ENCODE measurements at places on chromosomes 16 and 17. TPM values are rescaled to one million over a fixed set of nuclear protein-coding genes. Genes with fewer than 3 reads are reported as not detected.

SETD1A gene
- total RNA-seq: 38.8 TPM

ALDH3A1 gene
- not detected for total RNA-seq

SP6 gene
- 0.05 TPM for total RNA-seq

WSCD1 gene
- 0.07 TPM for total RNA-seq

DNA sequence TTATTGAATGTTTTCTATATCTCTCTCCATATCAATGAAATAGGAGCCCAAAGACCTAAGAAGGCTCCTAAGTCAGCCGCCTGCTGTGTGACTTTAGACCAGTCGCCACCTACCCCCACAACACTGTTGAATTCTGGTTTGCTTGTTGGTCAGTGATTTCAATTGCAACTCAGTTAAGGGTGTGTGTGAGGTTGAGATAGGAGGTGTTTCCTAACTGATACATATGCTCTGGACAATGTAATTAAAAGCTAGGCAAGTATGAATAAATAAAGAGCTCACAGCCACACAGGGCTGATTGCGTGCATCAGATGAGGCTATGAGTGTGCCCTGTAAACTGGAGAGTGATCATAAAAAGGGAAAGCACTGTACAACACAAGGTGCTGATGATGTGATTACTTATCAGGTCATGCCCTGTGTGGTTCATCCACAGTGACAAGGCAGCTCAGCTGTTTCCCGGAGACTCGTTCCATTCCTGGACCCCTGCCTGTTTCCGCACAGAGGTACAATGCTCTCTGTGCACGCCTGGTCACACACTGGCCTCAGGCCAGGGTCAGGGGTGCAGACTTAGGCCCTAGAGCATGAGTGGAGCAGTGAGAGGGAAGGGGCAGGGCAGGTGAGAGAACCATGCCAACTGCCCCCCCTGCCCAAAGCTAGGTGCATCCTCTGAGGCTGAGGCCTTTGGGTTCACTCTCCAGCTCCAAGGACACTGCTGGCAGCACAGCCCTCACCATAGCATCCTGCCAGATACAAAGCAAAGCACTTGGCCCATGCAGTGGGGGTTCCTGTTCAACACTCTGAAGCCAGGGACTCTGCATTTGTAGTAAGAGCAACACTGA is 3.3 kb upstream of the KRT35 start:
- DNase-seq: no peak
- no peak overlapping the region for H3K27ac ChIP-seq
- H3K4me3 ChIP-seq: no peak overlapping the region
- no peaks in the 10 kb centered on the region for H3K36me3 ChIP-seq
- H3K4me1 ChIP-seq: no peaks in the 10 kb centered on the region

DNA sequence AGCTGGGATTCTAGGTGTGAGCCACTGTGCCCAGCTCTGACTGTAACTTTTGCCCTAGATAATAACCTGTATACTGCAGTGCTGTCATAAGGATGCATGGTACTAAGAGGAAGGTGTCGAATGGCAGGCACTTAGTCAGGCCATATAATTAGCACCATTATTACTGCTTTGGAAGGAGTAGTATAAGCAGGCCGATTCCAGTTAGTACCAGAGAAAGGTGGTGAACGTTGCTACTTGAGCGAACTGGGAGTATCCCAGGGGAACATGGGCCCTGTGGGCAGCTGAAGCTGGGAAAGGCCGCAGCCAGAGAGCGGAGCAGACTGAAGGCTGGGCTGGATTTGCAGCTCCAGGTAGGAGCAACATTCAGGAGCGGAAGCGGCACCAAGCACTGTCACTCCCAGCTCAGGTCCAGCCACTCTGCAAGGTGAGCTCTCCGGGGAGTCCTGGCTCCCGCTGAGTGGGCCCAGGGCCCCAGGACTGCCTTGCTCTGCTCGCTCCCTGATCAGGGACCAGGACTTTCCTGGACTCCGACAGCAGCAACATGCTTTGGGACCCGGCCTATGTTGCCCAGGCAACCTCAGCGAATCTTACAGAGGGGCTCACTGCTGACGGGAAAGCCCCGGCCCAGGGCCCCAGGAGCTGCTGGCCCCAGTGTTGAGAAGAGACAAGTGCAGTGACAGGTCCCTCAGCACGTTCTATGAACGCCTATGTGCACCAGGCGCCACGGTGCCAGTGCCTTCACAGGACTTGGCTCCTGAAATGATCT is 28.6 kb downstream of the C16orf74 start:
- DNase-seq: no peak
- H3K27me3 ChIP-seq: no peaks in the 10 kb centered on the region
- H3K27ac ChIP-seq: no peak overlapping the region
- no peaks in the 10 kb centered on the region for H3K36me3 ChIP-seq
- H3K4me1 ChIP-seq: no peaks in the 10 kb centered on the region

DNA sequence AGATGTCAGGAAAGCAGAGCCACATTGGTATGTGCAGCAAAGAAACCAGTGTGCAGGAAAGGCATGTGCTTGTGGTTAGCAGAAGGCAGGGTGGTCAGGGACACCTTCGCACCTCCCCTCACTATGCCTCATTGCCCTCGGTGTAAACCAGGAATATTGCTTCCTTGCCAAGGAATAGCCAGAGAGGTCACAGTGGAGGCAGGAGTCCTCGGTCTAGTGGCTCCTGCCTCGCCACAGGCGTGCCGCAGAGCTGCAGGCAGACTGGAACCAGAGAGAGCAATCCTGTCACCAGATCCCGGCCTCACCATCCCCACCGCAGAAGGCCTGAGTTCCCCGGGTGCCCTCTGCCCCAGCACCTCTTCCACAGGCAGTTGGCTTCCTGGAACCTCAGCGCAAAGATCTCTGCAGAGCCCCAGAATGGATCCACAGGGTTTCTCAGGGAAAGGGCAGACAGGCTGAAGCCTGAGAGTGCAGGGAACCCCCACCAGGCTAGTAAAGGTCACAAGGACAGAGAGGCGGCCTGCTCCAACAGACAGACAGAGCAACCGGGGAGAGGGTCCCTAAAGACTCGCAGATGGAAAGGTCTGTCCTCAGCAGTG is 21.6 kb downstream of the CCDC182 start:
- H3K27ac ChIP-seq: no peak overlapping the region
- no peak overlapping the region for H3K4me3 ChIP-seq
- DNase-seq: no peak

DNA sequence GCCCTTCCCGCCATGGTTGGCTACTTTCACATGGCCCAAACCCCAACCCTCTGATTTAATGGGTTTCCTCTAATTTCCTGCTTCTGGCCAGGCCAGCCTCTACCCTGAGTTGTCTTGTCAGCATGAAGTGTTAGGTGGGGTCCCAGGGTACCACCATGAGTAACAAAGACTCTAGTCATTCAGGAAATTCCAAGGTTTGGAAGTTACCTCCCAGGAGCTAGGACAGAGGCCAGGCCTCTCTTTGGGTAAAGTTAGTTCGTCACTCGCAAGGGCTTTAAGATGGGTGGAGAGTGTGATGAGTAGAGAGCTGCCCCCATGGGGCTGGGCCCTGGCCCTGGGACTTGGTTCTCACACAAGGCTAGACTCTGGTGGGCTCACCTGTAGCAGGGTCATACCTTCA is 54.6 kb downstream of the PLD6 start:
- DNase-seq: no peak
- H3K4me3 ChIP-seq: peak overlapping the region; percentile 30
- no peaks in the 10 kb centered on the region for H3K27me3 ChIP-seq

DNA sequence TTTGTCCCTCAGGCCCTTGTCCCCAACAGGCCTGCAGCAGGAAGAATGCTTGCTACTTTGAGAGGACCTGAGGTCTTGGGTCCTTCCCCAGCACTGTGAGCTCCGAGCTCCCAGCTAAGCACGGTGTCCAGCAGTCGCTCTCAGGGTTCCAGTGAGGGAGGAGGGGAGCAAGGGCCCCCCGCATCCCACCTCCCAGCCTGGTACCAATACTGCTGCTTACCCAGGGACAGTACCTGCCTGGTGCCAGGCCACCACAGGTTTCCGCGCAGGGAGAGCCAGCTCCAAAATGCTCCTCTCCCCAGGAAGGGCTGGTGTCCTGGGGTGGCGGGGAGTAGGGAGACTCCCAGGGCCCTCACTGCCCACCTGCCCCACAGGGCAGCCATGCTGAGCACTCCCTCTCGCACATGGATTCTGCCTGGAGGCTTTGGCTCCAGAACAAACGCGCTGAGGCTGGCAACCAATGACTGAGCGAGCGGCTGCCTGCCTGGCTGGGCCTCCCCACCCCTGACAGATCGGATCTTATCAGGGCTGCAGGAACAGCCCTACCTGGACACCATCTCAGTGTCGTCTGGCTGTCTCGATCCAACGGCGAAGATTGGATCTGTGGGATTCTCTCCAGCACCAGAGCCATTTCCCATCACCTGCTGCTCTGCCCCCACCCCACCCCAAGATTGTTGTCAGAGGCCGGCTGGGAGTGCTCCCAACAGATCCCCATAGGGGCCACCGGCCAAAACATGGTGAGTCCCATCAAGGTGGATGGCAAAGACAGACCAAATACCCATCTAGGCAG is 2.4 kb downstream of the DOK4 start:
- H3K4me1 ChIP-seq: peaks cover 20% of the 10 kb centered on the region
- peaks cover 10% of the 10 kb centered on the region for H3K27me3 ChIP-seq
- DNase-seq: no peak
- H3K4me3 ChIP-seq: no peak overlapping the region
- no peaks in the 10 kb centered on the region for H3K36me3 ChIP-seq
- H3K27ac ChIP-seq: no peak overlapping the region

GRCh38 chr16:30409125-30410060 is 2.0 kb downstream of the ZNF771 start:
- H3K36me3 ChIP-seq: peaks cover 18% of the 10 kb centered on the region
- H3K27ac ChIP-seq: peak overlapping the region; percentile 35
- H3K4me1 ChIP-seq: peaks cover 27% of the 10 kb centered on the region
- DNase-seq: peak; percentile 86

DNA sequence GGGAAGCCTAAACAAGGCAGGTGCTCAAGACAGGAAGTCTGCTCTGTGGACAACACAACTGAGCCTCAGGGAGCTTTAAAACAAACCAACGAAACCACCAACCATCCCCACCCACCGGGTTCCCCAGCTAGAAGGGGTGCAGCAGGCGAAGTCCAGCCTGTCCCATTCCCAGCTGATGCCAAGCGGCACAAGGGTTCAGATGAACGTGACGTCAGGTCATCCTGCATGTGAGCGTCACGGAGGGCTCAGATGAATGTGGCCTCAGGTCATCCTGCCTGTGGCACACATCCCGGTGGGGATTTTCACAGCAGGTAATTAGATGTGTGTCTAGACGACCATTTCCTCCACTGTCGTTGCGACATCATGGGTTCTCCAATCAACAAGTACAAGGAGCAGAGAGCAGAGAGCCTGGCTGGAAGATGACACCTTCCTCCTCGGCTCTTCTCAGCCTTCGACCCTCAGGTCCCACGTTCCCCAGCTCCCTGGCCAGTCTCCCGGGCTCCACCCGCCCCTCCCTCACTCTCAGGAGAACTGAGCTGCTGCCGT is 246.5 kb downstream of the FOXL1 start:
- H3K4me3 ChIP-seq: no peak overlapping the region
- H3K4me1 ChIP-seq: peaks cover 5% of the 10 kb centered on the region

GRCh38 chr17:30337393-30337999 is 3.6 kb upstream of the TMIGD1 start:
- peaks cover 2% of the 10 kb centered on the region for H3K36me3 ChIP-seq
- H3K4me1 ChIP-seq: peaks cover 33% of the 10 kb centered on the region
- no peak overlapping the region for H3K4me3 ChIP-seq
- no peak for DNase-seq
